ENCODE measurements at places on chromosomes 1 and 21.
A peak's percentile ranks its signal among the peaks of the same experiment; 100 is the strongest.

GRCh38 chr1:1285102-1285571 is 4.9 kb downstream of the SCNN1D start:
- no peak for DNase-seq

GRCh38 chr1:214281720-214282629 is 1.0 kb downstream of the SMYD2 start:
- DNase-seq = no peak

DNA sequence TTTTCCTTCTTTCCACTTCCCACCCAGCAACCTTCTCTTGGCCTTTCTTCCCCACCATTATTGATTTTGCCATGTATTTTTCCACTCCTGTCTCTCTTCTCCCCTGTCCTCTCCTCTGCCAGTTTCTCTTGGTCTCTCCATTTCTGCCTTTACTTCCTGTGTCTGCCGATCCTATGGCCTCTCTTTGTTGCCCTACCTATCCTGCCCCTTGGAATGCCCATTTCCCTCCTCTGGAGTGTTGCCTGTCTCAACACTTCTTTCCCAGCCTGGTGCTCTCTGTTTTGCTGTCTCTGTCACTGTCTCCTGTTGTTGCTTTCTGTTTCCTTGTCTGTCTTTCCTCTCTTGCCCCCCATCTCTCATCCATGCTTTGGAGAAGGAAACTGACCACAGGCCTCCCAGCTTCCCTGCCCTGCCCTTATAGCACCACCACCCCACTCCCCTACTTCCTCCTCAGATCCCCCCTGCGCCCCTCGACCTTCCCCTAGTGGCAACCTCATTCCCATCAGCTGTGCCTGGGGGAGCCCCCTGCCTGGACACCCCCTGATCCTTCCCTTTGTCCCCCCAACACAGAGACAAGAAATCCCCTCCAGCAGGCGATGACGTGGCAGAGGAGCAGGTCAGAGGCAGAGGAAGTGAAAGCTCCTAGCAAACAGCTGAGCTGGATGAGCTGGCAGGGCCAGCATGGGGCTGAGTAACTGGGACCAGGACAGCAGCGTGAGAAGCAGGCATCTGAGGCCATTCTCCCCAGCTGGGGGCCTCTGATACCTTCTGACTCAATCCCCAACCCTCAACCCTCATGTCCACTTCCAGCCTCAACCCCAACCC is 6.6 kb upstream of the ETV3L start:
- DNase-seq = peak; percentile 31

GRCh38 chr1:22584970-22585369 is 21.7 kb downstream of the EPHA8 start:
- DNase-seq = no peak

DNA sequence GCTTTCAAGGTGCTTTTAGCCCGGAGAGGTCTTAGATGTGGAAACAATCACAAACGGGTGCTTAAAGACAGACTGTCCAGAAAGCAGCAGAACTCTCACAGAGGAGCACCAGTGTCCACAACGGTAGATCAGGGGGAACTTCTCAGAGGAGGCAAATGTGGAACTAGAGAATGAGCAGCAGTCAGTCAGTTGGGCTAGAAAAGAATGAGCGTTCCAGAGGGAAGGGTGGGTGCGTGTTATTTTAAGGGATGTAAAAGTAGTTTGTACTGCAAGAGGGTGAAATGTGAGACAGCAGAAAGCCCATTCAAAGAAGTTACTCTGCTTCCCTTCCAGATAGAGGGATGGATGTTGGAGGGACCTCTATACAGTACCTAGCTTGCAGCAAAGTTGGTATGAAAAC is 30.9 kb downstream of the RGS5 start:
- DNase-seq = no peak

DNA sequence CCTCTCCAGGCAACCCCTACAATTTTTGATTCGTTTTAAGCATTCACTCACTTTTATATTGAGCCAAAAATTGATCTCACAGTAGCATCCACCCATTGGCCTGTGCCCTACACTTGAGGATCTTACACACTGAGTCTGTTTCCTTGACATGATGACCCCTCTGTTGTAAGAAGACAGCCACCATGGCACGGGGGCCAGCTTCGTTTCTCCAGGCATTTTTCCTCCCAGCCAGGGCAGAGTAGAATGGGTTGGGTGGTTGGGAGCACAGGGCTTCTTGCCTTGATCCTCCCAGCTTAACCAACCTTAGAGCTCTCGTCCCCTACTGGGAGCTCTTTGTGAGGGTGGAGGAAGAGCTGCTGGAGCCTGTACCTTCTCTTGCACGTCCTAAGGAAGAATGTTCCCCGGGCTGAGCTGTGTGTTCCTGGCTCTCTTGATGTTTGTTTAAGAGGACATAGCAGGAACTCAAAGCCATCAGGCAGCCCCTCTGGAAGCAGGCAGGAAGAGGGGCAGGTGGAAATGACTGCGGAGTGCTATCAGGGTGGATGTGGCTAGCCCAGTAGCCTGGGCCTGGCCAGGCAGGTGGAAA is 213.2 kb upstream of the TMEM51 start:
- DNase-seq = no peak

DNA sequence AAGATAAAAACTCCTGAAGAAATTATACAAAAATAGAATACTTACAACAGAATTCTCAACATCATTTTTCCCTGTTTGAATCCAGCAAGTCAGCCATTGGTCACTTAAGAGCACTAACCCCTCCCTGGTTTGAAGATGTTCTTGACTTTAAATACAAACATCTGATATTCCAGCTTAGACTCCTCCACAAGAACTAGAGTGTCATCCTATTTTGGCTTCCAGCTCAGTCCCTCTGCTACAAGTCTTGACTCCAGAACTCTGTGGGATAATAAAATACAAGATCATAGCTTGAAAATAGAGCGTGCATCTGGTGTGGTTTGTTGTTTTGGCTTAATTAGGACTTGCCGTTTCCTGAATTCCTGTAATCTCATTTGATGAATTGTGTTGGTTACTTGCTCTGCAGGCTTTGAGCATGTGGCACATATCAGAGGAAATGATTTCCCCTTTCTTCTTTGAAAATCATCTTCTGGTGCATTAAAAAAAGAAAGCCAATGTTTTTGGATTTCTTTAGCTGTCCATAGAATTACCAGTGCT is 63.7 kb upstream of the DPT start:
- no peak for DNase-seq

All from T-helper 2 cell treated with Interferon-gamma antibody and Interleukin-4, amounts not matched to agents 5 μg/mL and 100 μg/mL, for 36 hours (primary cell).